Activated T-helper 9 cell treated with anti-CD3 and anti-CD28 coated beads, Interleukin-2, amount 50 U/mL, for 16 hours (primary cell): ENCODE measurements at places on chromosomes 12 and 14.

- no peak for DNase-seq
Measured at GRCh38 chr14:32934073-32934880, 4.4 kb upstream of the NPAS3 start.

DNA sequence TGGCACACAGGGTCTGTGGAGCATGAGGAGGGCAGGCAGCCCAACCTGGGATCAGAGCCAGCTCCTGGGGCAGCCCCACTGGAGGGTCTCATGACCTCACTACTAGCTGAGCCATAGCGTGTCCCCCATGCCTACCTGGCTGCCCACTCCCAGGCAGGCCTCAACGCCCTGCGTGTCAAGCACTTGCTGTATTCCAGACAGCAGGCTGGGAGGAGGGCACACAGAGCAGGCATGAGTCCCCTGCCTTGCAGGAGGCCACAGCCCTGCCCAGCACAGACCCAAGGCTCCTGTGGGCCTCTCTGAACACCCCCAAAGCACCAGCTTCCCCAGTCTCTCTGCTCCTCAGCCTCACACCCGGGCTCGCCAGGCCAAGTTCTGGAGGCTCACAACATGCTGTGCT, 64.0 kb downstream of the IQSEC3 start:
- no peak for DNase-seq

DNA sequence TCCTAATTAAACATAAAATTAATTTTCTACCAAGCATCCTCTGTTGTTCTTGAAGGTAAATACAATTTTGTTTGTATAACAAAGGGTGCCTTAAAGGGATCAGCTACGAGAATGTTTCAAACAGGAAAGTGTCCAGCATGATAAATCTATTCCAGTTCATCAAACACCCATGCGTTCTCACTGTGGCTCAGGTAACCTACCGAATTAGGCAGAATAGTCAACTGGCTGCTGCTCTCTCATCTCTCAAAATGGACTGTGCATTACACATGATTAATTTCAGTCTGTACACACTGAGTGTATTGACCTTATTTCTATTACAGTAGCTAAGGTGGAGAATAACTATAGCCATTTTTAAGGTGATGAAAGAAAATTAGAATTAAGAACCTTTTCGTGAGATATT, 127.5 kb upstream of the RMST start:
- DNase-seq = no peak

- no peak for DNase-seq
Measured at GRCh38 chr12:62934239-62934798, 631 bp downstream of the PPM1H start.

DNA sequence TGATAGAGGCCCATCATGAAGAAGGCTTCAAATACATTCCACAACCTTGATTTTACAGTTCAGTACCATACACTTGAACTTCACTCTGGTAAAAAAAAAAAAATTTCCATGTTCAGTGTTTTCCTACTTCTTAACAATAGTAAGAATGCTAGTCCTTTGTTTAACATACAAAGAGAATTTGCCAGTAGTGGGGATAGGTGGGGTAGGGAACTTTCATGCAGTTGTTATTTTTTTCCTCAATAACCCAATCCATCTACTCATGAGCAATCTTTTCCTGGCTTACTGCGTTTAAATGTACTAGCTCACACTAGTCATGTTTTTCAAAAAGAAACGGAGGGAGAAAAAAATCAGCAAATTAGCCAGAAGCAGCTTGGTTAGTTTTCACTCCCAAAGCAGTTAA, 206.1 kb downstream of the PRKD1 start:
- DNase-seq = no peak

- no peak for DNase-seq
Measured at GRCh38 chr14:100895411-100895810, 8.1 kb downstream of the RTL1 start.

GRCh38 chr14:87049950-87050349, 943.0 kb downstream of the GALC start:
- no peak for DNase-seq

DNA sequence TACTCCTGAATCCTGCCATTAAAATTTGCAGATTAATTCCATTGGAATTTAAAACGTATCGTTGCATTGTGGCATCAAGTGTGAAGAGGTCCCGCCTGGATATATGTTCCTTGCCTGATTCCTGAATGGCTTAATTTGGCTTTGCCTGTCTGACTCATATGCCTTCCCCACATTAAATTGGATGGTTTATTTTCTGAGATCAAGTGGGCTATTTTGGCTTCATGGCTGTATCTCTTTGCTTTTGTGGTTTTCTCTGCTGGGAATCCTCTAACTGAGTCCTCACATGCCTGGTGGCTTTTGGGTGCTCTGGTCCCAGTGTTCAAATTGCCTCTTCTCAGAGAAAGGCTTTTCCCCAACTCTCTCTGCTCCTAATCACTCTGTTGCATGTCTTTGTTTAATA, 127.9 kb upstream of the DYRK2 start:
- DNase-seq = no peak
